Stimulated activated CD8-positive, alpha-beta memory T cell treated with anti-CD3 and anti-CD28 coated beads, Interleukin-4, amount 100 ng/mL, for 4 hours (primary cell): ENCODE measurements at places on chromosomes 1 and 21.
A peak's percentile ranks its signal among the peaks of the same experiment; 100 is the strongest.

- DNase-seq, result no peak
These were observed 24.5 kb downstream of the HTR6 start for GRCh38 chr1:19689085-19689757.

- DNase-seq, result no peak
These were observed 2.4 kb downstream of the SLC41A1 start for GRCh38 chr1:205810448-205811157.

DNA sequence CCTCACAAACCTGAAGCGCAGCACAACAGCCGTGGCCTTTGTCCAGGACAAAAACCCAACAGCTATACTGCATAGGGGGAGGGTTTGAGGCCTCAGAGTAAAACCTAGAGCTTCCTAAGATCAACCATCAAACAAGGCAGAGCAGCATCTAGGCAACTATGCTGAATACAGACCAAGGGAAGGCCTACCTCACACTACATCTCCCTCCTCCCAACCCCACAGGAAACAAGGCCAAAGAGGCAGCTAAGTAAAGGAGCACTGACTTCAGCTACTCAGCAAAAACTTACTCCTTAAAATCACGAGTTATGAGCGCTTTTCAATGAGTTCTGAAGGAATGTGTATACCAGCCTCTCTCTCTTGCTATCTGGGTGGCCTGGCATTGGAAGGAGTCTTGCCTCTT, 12.4 kb downstream of the XKR8 start:
- no peak for DNase-seq

DNA sequence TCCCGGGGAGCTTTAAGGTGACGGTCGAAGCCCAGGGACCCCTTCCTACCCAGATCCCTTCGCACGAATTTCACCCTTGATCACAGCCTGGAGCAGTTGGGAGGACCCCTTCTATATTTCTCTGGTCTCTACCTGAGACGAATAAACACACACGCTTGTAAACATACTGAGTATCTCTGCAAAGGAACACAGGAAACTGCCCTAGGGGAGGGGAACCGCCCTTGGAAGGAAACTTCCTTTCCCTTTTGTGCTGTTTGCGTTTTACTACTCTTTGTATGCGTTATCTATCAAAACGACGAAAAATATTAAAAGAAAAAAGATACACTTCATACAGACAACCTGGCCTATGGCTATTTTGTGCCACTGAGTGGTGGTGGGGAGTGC, 750 bp downstream of the NECAP2 start:
- peak; percentile 9 for DNase-seq

DNA sequence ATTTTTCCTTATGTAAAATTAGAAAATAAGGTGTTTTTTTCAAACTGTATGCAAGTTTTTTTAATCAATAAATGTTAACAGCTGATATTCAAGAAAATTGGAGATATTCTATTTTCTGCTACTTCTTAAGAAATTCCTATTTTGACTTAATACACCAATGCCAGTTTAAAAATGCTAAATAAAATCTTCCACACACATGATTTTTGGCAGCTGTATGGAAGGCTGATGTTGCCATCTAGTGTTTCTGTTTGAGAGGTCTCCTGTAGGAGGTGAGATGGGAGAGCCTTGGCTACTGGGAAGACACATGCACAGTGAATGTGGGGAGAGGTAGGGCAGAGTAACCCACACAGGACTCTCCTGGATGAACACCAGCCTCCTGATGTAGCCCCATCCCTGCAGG, 29.2 kb upstream of the OR2B11 start:
- DNase-seq, result no peak

DNA sequence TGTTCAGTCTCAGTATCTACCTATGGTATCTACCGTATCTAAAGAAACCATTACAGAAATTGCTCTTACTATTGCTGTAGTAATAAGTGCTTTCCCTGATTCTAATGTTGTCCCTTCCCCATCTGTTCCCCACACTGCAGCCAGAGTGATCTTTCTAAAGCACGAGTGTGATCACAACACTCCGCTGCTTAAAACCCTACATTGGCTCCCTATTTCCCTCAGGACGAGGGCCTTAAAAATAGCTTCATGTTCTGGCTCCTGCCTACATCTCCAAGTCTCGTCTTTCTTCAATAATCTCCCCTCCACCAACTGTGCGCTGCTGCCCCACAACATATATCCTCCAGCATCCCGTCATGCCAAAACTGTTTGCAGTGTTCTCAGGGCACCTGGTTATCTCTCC, 150.6 kb downstream of the SDCCAG8 start:
- DNase-seq, result no peak

- DNase-seq, result no peak
These were observed 147.5 kb downstream of the TSEN15 start for GRCh38 chr1:184199036-184199435.

DNA sequence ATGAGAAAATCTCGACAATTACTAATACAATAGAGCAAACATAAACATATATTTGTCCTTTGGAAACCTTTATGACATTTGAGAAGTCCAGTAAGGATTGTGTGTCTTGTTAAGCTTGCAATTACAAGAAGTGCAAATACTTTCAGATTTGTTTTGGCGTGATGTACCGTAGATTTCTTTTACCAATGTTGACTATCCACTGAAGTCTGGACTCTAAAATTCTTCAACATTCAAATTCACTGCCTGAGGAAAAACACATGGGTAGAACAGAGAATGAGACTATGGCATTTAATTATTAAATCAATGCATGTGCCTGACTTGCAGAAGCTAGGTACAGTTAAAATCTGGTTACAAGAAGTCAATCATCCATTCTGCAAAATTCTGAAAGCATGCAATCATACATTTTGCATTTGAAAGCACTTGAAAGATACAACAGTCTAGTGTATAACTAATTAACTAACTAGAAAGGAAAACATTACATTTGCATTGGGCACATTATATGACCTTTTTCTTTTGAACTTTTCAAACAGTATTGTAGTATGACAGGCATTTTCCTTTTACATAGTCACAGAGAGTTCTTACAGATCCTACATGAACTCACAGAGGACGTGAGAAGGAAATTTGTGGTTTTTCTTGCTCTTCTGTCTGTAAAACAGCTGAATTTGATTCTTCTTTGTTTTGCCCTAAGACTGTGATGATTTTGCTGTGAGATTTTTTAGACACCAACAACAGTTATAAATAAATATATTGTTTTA, 511.1 kb upstream of the ADGRL4 start:
- DNase-seq, result no peak

DNA sequence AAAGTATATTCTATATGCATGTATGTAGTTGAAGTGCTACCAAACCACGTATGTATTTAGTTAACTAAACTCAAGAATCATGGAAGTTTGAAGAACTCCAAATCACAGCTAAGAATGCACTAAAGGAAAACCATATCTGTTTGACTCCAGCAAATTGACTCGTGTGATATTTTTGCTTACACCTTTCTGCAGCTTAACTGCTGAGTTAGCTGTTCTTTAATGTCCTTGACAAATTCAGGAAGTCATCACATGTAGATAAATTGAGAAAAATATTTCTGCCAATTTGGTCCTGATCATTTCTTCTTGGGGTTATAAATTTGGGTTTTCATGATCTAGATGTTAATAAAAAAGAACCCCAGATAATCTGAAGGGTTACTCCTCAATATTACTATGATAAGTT, 83.0 kb downstream of the NFIA start:
- DNase-seq, result no peak

DNA sequence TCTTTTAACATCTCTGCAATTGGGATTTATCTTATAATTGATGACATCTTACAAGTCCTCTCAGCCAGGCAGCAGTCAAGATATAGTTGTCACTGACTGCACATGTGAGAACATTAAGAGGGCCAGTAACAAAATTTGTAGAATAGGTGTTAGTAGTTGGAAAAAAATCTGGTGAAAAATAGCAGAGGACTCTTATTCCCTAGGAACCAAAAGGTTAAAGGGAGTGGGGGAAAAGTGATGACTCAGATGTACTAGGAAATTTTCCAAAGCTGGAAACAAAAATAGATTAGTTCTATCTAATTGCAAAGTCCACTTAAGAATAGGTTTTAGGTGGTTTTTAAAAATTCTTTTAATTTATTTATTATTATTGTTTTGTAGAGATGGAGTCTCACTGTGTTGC, 3.6 kb downstream of the NUP210L start:
- no peak for DNase-seq

- DNase-seq, result no peak
These were observed 32.3 kb downstream of the SLC9A1 start for GRCh38 chr1:27122652-27123051.

DNA sequence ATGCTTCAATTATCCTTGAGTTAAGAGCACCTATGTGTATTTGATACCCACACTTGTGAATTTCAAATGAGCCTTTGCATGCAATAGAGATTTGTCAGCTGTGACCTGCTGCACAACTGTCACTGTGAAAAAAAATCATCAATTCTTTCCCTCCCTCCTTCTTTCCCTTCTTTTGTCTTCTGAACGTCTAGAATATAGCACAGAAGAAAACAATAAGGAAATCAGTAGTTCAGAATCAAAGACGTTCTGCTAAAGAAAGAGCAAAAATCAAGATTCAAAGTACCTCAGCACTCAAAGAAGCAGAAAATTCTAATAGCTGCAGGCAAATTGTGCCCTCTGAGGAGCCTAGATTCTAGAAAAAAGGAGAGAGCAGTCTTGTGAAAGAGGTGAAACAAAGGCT, 1.7 kb upstream of the FMN2 start:
- DNase-seq, result no peak

DNA sequence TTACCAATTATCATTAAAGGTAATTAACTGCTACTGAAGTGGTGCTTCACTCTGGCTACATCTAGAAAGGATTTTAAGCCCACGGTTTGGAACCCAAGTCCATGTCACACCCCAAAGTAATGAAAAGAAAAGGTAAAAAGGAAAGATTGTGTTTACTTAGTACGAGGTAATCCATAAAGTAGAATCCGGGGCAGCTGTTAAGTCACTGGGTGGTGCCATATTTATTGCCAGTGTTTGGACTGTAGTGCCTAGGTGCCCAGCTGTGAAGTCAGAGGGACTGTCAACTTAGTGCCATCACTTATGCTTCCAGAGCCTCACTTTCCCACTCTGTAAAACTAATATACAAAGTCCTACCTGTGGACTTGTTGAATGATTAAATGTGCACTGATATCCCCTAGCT, 52.2 kb upstream of the GRHL3 start:
- DNase-seq, result no peak

DNA sequence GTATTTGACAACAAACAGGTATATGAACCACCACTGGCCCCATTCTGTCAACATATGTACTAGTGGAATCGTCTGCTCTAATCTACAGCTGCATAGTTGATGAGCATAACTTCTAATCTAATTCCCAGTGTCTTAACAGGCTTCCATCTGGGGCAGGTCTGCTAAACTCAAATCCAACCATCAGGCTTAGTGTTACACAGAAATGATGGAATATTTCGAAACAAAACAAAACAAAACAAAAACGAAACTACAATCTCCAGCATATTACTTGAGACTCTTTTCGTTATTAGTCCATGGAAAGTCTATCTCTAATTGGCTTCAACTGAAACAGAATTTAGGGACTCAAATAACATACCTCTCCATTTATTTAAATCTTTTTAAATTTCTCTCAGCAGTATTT, 37.6 kb downstream of the DIPK1A start:
- no peak for DNase-seq

- no peak for DNase-seq
These were observed 2.4 kb upstream of the TAF1A start for GRCh38 chr1:222592171-222592570.

DNA sequence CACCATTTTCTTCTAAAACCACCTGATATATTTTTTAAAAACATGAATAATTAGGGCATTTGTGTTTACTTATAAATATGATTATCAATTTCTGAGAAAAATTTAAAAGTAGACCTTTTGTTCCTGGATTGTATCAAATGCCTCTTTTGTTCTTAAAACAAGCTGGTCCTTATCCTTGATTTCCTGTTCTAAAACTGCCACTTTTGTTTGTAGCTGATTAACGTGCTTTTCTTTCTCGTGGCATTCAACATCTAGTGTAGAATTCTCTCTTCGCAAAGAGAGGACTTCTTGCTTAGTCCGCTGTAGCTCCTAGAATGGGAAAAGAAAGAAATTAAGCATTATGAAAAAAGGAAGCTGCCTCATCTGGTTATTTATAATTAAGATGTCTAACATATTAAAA, 25.0 kb downstream of the SASS6 start:
- no peak for DNase-seq

- no peak for DNase-seq
These were observed 42.1 kb downstream of the ARHGEF10L start for GRCh38 chr1:17581389-17582123.

DNA sequence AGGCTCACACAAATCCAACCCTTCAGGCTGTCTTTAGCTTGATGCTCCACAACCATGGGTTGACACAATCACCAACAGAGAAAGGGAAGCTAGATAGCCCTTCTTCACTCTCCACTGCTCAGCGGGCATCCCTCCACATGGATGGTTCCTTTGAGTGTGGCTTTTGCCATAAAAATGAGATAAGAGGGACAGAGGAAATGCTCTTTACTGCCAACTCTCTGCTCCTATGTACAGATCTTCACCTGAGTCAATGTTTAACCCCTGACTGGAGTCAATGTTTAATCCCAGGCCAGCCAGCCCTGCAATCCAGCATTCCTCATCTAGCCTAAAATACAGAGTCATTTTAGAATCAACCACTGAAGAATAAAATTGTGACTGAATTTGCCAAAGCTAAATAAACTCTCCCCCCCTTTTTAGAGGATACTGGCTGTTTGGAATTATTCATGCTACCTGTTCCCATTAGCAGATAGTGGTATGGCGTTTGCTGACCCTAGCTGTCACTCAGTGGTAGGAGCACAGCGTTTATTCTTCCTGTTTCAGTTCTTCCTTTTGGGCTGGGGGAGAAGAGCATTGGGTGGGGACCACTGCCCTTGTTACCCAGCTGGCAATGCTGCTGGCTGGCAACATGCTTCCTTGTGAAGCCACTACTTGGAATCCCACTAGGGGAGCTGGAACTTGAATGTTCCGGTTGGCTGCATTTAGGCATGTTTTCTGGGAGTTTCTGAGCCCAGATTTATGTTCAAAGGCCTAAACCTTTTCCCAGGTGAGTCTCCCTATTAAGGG, 5.2 kb upstream of the PIGR start:
- no peak for DNase-seq

DNA sequence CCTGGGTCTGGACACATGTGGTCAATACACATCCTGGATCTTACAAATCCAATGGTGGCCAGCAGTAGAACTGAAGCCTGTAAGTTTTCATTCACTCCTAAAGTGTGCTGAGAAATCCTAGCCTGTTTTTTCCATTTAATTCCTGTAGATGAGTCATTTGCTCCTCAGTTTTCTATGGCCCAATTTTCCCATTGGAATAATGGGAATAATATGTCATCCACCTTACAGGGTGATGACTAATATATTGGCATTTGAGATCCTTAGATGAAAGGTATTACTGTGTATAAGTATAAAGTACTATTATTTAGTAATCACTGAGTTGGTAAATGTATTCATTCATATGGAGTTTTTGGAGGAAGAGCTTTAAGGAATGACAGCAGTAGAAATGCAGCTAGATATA, 89.7 kb upstream of the ADAR start:
- no peak for DNase-seq

DNA sequence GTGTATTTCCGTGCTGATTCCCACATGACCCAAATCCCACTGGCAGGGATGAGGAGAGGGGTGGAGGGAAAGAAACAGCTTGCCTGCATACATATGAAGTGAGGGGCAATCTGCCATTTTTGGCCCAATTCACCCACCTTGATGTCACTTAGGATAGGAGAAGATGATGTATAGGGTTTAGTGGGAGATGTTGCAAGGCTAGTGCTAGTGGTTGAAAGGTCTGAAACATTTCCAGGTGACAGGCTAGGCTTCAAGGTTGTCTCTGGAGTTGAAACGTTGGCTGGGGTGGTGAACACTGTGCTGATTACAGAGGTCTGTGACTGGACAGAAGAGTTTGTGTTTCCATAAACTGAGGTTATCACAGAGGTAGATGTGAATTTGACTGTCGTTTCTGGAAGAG, 12.1 kb downstream of the CD34 start:
- DNase-seq, result no peak
